ENCODE measurements at places on chromosomes 3 and 15.

DNA sequence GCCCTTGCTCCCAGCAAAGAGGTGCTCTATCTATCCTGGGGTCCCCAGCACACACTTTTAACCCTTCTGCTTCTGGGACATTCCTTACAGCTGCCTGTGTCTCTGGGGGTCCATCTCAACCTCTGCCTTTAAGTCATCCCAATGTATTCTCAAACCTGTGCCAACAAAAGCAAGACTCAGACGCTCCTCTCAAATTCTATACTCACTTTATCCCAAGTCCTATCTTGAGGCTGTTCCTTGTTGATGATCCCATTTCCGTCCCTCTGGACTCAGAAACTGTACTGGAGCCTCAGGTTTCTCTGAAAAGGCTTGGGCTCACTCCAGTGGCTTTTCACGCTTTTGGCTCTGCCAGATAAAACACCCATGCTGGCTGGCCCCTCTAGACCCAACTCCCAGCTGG is 69.7 kb downstream of the XXYLT1 start:
- no peak for DNase-seq

DNA sequence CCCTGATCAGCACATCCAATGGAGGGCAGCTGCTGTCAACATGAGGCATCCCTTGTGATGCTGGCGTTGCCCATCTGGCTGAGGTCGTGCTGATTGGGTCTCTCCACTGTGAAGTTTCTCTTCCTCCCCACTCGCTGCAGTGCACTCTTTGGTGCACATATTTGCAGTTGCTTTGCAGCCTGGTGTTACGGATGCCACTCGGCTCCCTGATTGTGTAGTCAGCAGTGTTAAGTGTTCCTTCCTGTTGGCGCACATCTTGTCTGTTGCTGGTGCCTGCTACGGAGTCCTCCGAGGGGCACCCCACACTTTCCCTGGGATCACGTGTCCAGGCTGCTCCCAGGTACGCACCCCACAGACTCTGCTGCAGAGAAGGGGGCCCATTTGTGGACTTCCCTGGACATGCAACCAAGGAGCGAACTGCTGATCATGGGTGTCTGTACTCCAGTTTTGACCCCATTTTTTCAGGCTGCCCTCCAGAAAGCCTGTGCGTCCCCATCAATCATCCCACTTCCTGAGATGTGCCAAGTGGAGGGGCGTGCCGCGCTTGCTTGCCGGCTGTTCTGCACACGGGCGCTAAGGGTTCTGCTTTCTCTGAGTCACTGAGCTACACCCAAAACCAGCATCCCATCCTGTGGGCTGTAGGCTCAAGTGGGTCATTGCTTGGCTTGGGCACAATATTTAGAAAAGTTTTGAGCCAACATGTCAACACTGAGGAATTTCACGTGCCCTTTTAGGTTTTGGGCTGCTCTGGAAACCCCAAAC is 98.6 kb downstream of the FBLN2 start:
- no peak for DNase-seq

DNA sequence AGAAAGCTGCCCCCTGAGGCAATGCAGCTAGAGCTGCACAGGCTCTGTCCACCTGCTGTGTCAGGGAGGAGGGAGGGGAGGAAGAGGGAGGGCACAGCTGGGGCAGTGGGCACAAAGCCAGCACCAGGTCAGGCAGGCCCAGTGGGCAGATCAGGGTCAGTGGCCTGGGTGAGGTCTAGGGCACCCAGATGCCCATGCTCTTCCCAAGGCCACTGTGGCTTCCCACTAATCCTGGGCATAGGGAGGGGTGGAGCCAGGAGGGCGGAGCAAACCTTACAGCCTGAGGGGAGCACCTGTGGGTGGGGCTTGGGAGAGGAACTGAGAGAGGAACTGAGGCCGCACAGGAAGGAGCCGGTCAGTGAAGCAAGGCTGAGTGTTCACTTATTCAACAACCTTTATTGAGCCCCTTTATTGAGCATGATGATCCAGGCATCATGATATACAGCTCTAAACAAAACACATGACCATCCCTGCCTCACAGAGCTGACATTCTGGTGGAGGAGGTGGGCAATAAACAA is 55.0 kb downstream of the RHCG start:
- no peak for DNase-seq

GRCh38 chr3:23114432-23114831 is 88.7 kb upstream of the UBE2E2 start:
- no peak for DNase-seq

GRCh38 chr15:36926427-36926825 is 173.9 kb downstream of the MEIS2 start:
- DNase-seq, result no peak

DNA sequence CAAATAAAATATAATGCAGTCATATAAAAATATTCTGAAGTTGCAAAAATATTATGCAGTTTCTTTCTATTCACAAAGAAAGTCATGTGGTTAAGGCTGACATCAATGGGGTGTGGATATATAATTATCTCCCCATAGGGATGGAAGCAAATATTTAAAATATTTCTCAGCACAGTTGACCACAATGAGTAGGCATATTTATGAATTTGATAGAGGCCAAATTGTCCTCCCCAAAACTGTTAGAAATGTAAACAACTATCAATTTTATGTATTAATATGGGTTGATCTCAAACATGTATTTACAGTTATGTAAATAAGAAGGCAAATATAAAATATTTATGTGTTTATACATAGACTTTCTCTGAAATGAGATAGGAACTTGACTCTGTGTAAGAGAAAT is 246.0 kb upstream of the CBLB start:
- DNase-seq, result no peak

DNA sequence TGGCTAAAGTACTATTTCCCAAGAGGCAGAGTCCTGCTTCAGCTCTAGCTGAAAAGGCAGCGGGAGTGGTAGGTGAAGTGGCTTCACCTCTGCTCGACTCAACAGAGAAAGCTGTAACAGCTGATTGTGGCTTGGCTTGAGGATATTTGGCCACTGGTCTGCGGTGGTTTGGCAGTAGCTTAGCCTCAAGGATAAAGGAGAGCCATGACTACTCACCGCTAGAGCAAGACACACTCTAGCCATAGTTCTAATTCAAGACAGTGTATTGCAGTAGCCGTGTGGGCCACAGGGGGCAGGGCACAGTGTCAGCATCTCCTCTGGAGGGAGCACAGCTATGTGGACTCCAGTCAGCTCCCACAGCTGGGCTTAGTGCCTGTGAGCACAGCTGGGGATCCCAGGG is 23.5 kb downstream of the TPRG1 start:
- DNase-seq, result no peak

GRCh38 chr3:31502803-31503221 is 29.9 kb upstream of the STT3B start:
- DNase-seq, result no peak

GRCh38 chr3:138197524-138197923 is 10.4 kb downstream of the ARMC8 start:
- no peak for DNase-seq

DNA sequence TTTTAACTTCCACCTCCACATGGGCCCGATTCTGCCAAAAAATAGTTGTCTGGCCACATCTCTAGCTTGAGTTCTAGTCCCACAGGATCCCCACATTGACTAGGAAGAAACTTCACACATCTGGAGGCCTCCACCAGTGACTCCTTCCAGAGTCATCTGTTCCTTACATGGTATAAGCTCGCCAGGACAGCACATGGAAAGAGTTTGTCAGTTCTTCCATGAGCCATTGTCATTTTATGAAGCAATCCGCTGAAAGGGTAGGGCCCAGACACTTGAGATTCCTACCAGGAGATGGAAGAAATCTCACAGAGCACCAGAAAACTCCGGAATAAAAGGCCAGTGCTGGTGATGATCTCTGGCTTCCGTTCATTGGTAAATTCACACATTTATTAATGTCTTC is 350.5 kb upstream of the ICE2 start:
- DNase-seq, result no peak

GRCh38 chr3:50436114-50436674 is 67.2 kb downstream of the CACNA2D2 start:
- DNase-seq, result peak; percentile 19

DNA sequence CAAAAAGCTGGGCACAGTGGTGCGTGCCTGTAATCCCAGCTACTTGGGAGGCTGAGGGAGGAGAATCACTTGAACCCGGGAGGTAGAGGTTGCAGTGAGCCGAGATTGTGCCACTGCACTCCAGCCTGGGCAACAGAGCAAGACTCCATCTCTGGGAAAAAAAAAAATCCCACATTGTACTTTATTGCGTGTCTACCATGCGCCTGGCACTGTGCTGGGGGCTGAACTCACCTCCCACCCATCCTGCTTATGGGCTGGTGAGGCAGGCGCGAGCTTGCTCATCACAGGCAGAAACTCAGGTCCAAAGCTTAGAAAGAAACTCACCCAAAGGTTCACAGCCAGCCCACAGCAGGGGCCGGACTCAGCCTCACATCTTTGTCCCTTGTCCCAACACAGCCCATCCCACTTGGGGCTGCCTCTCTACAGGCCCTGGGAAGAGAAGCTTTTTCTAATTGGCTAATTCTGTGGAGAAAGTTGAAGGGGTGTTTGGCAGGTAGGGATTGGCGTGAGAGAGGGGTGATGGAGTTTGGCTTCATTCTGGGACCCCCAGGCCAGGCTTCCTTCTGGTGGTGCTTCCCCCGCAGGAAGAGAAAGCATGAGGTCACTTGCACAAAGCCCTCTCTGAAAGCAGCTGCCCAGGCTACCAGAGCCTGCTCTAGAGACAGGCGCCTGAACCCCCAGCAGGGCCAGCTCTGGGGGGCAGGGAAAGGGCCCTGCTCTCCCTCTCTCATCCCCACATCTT is 122.6 kb upstream of the SMAD3 start:
- no peak for DNase-seq

Measured in HCT116 (cell line).